Left renal pelvis (tissue), 4 donors: ENCODE measurements at places on chromosomes 4 and X.

DNA sequence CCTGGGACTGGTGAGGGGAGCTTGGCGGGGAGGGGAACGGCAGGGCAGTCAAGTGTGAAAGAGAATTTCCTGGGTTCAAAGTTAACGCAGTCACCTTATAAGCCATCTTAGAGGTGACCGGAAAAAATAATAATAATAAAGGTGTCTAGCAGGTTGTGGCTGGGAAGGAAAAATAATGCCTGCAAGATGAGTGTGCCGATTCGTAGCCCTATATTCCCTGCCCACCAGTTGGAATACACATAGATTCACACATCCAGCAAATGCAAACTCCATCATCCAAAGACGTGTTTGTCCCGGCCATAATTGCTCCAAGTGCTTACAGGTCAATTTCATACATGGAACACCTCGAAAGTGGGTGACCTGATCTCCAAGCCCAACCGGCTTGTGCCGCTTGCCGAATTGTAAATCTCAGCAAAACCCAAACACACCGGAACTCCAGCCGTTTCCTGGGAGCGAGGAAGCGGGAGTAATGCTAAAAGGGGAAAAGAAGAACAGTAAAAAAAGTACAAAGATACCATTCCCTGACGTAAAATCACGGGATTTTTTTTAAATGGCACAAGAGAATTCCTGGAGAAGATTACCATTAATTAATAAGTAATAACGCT is 1.3 kb upstream of the FAT1 start:
- DNase-seq = no peak

DNA sequence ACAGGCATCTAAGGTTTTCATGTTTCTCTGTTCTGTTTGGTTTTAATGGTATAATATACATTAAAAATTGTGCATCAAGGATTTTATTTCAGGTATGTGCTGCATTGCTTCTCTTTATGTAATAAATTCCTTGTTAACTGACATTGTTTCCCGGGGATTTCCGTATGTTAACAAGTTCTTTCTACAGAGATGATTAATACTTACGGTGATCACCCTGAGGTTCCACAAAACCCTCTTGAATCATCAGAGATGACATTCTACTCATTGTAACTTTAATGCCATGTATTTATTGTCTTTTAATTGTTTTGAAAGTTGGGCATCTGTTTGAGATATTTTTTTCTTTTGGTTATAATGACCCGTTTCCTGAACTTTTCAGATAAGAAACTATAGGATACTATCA is 37.5 kb downstream of the ARHGAP10 start:
- DNase-seq = no peak

- no peak for DNase-seq
These were observed 1592.9 kb upstream of the TENM3 start for GRCh38 chr4:180650273-180650672.

DNA sequence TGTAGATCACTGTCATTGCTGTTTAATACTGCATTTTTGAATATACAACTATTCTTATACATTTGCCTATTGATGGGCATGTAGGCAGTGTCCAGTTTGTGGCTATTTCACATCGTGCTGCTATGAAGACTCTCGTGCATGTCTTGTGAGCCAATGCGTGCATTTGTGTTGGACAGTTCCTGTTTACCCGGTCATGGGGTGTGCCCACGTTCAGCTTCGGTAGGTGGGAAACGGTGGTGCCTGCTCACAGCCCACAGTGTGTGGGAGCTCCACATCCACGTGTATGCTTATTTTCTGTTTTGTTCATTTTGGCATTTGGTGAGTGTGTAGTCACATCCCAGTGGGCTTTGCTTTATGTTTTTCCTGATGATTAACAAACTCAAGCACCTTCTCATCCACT is 19.7 kb upstream of the RNF212 start:
- no peak for DNase-seq

- DNase-seq = no peak
These were observed 1724.5 kb downstream of the C4orf33 start for GRCh38 chr4:130820448-130820847.

- DNase-seq = no peak
These were observed 17.6 kb downstream of the FBXO8 start for GRCh38 chr4:174265916-174266315.

GRCh38 chr4:15799701-15800100 is 21.6 kb downstream of the CD38 start:
- no peak for DNase-seq

GRCh38 chr4:85968945-85969819 is 390.7 kb downstream of the MAPK10 start:
- peak; percentile 41 for DNase-seq

GRCh38 chrX:83008415-83008814 is 499.7 kb upstream of the POU3F4 start:
- DNase-seq = no peak

- DNase-seq = peak; percentile 53
These were observed 23.7 kb upstream of the UNC5C start for GRCh38 chr4:95572304-95572991.

DNA sequence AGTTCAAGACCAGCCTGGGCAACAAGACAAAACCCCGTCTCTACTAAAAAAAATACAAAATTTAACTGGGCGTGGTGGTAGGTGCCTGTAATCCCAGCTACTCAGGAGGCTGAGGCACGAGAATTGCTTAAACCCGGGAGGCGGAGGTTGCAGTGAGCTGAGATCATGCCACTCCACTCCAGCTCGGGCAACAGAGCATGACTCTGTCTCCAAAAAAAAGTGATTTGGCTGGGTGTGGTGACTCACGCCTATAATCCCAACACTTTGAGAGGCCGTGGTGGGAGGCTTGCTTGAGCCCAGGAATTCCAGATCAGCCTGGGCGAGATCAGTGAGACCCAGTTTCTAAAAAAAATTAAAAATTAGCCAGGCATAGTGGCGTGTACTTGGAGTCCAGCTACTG is 4.1 kb downstream of the OPHN1 start:
- DNase-seq = no peak
